ENCODE measurements at places on chromosomes 11 and 22.
A peak's percentile ranks its signal among the peaks of the same experiment; 100 is the strongest.

- no peak for DNase-seq
Observed at GRCh38 chr11:297586-298405, 1.5 kb downstream of the IFITM5 start.

GRCh38 chr11:106585061-106585460 is 433.2 kb downstream of the GUCY1A2 start:
- no peak for DNase-seq

- DNase-seq: no peak
Observed at GRCh38 chr11:7688238-7688826, 15.0 kb upstream of the CYB5R2 start.

GRCh38 chr11:128506999-128507611 is 80.3 kb downstream of the ETS1 start:
- DNase-seq: peak; percentile 59

GRCh38 chr11:48127521-48128183 is 89.0 kb upstream of the OR4B1 start:
- DNase-seq: no peak

DNA sequence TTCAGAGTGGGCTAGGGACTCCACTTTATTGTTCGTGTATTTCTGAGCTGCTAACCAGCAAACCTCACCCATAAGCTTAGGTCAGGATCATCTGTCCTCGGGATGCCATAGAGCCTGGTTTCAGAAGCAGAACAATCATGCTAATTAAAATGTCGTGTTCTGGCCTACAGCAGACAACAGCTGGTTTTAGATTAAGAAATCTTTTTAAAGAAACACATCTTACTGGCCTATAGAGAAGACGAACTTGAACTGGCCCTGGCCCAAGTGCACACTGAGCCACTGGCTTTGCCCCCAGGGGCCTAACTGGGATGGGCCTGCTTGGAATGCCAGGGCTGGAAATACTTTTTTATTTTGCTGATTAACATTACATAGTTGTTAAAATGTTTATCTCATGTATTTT is 63.2 kb downstream of the ALX4 start:
- DNase-seq: no peak

- no peak for DNase-seq
Observed at GRCh38 chr22:19271856-19272535, 19.5 kb downstream of the CLTCL1 start.

DNA sequence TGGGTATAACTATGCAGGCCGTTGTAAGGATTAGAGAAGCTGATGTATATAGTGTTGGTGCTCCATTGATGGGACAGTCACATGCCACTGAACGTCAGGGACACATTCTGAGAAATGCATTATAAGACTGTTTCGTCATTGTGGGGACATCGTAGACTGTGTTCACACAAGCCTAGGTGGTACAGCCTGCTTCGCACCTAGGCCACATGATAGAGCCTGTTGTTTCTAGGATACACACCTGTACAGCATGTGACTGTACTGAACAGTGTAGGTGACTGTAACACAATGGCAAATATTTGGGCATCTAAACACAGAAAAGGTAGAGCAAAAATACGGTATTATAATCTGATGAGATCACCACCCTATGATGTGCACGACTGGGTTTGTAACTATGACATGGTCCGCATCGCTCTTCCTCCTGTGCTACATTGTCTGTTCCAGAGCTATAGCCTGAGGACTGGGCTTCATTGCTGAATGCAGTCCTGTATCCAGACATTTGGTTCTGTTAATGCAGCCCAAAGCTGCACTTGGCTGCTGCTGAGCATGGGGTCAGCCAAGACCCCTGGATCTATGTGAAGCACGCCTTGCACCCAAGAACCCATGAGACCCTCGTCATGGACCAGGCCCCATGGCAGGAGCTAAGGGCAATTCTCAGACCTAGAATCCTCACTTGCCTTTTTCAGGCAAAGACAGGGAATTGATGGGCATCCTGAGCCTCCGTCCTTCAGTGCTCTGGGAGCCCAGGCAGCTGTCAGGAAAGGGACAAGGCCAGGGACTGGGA is 51.1 kb upstream of the THY1 start:
- DNase-seq: no peak

- no peak for DNase-seq
Observed at GRCh38 chr11:69339041-69339733, 45.2 kb downstream of the MYEOV start.

DNA sequence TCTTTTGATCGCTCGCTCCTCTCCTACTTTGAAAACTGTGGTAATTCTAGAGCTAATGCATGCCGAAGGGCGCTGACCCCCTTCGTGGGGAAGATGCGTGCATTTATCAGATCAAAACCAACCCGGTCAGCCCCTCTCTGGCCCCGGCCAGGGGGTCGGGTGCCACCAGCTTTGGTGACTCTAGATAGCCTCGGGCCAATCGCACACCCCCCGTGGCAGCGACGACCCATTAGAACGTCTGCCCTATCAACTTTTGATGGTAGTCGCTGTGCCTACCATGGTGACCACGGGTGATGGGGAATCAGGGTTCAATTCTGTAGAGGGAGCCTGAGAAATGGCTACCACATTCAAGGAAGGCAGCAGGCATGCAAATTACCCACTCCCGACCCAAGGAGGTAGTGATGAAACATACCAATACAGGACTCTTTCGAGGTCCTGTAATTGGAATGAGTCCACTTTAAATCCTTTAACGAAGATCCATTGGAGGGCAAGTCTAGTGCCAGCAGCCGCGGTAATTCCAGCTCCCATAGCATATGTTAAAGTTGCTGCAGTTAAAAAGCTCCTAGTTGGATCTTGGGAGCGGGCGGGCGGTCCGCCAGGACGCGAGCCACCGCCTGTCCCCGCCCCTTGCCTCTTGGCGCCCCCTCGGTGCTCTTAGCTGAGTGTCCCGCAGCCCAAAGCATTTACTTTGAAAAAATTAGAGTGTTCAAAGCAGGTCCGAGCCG is 3898.2 kb upstream of the OR11H1 start:
- DNase-seq: no peak

- DNase-seq: no peak
Observed at GRCh38 chr11:124842305-124842704, 22.9 kb upstream of the ROBO3 start.

DNA sequence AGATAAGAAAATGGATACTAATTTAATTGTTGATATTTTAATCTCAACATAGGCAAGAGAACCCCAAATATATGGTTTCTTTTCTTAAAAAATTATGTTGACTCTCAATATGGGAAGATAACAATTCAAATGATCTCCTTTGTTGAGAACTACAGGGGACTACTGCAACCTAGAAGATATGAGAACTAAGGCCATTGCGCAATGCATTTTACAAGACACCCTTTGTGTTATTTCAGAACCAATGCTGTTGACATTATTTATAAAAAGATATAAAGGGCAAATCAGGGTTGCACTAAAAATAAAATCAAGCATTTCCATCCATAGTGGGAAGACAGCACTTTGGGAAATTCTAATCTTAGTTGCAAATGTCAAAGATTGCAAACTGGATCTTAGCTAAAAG is 322.3 kb downstream of the SOX6 start:
- DNase-seq: no peak

DNA sequence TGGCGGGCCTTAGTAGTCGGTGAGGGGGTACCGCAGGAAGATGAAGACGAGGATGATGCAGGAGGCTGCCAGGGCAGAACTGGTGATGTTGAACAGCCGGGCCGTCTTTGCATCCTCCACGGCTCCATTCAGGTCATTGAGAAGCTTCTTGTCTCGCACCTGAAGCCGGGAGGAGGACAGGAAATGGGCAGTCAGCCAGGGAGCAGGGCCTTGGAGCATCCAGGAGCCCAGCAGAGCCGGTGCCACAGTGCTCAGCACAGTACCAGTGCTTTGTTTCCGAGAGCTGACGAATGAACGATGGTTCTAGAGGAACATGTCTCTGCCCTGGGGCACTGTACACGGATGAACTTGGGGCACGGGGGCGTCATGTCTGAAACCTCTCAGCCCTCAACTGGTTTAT is 15.1 kb downstream of the IFITM10 start:
- DNase-seq: no peak

- no peak for DNase-seq
Observed at GRCh38 chr11:115325523-115325922, 178.7 kb downstream of the CADM1 start.

GRCh38 chr11:10441652-10442503 is 13.2 kb upstream of the AMPD3 start:
- DNase-seq: no peak

GRCh38 chr11:22666688-22667439 is 453 bp downstream of the GAS2 start:
- no peak for DNase-seq

DNA sequence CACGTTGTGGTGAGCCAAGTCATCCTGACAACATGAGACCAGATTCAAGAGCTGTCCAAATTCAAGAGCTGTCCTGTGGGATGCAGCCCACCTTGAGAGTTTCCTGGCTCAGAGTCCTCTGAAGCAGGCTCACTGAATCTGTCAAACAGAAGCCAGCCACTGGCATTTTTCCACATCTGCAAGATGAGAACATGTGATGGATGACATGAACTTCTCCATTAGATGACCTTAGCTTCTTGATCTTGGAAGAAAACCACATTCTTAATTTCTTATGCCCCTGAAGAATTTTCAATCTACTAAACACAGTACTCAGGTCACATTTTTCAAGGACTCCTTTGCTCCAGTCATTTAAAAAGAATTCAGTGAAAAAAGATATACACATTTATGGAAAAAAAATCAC is 291.0 kb downstream of the GUCY1A2 start:
- no peak for DNase-seq

- DNase-seq: no peak
Observed at GRCh38 chr11:120027546-120028180, 110.2 kb downstream of the TRIM29 start.

- no peak for DNase-seq
Observed at GRCh38 chr11:79189055-79189454, 251.8 kb downstream of the TENM4 start.

DNA sequence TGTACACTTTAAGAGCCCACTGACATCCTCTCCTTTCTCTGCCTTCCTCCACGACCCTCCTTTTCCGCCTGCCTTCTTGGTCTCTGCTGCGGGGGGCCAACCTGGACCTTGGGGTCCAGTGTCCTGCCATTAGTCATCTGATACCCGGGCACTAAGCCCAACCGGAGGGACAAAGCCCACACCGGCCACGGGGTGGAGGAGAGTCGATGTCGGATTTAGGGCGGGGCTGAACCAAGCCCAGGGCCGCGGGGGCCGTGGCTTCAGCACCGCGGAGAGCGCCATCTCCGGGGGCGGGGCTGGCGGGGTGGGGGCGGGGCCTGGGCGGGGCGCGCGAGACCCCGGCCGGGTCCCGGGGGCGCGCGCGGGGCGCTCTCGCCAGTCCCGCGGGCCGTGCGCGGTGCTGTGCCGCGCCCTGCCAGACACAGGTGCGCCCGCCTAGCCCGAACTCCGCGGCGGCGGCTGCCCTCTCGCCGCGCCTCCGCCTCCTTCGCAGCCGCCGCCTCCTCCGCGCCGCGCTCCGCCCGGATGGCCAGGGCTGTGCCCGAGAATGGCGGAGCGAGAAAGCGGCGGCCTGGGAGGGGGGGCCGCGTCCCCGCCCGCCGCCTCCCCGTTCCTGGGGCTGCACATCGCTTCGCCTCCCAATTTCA is at the start of gene MAPK8IP1:
MAPK8IP1 (plus strand) TSS at position 378 of the 647 bp plus-strand sequence; CDS start at position 548, 170 bp downstream.
- no peak for DNase-seq

DNA sequence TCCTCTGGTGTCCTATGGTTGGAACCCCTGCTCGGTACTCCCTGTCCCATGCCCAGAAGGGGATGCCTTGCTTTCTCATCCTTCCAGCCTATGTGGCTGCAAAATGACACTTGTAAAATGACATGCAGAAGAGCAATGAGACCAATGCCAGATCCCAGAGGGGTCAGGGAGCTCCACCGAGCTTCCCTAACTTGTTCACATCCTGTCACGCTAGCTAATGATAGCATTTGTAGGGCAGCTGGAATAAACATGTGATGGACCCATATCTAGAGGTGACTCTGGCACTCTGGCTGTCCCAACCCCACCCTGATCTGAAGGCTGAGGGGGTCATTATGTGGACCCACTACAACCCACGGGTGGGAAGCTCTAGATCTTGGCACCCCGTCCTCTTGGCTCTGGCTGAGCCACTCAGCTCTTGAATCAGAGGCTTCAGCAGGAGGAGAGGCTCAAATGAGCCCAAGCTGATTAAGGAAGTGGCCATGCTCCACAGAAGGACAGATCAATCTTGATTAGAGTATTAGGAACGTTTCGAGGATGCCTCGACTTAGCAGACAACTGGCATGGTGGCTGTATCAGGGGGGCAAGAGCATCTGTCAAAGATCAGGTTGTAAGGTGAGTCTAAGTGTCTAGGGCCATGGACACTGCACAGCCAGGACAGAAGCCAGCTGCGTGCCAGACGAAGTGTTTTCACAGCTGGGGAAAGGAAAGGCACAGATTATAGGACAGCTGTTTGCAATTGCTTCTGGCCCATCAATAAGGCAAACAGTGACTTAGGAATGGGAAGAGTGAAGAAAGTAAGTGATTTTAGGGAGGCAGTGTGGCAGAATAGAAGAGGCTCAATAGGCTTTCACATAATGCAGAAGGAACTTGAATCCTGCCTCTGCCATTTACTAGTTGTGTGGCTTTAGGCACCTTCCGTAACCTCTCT is 182.8 kb downstream of the KIRREL3 start:
- DNase-seq: no peak

DNA sequence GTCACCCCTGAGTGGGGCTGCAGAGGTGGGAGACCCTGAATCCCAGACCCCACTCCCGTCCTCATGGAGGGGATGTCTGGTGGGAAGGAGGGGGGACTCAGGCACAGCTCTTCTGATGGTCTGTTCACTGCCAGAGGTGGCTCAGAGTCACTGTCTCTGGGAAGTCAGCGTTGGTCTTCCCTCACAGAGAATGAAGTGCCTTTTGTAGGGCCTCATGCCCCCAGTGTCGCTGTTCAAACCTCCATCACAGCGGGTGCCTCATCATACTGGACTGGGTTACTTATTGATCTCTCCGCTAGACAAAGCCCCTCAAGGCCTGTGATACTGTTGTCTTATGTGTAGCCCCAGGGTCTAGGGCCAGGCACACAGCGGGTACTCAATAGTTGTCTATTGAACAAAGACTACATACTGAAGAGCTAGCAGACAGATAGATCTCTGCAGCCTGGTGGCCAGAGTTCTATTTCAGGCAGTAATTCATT is 41.3 kb downstream of the CD6 start:
- no peak for DNase-seq

GRCh38 chr22:23789121-23789520 is 2.4 kb downstream of the SMARCB1 start:
- DNase-seq: no peak

GRCh38 chr11:14503023-14503422 is 3.4 kb upstream of the COPB1 start:
- DNase-seq: no peak

GRCh38 chr11:101003468-101003867 is 126.1 kb downstream of the PGR start:
- DNase-seq: no peak

GRCh38 chr11:19573666-19574065 is 139.0 kb upstream of the NAV2 start:
- DNase-seq: no peak

- DNase-seq: no peak
Observed at GRCh38 chr11:92866679-92867282, 102.7 kb upstream of the MTNR1B start.

GRCh38 chr11:3036419-3036818 is 20.8 kb downstream of the CARS1 start:
- DNase-seq: no peak

GRCh38 chr11:128747728-128748148 is 53.9 kb downstream of the FLI1 start:
- no peak for DNase-seq

Measured in pulmonary artery endothelial cell (primary cell).